ENCODE measurements at places on chromosomes 2 and 18.

- no peak for DNase-seq
Measured at GRCh38 chr18:36297417-36298125, at the start of gene FHOD3. Gene FHOD3 (plus strand): TSS chr18:36297713. CDS start chr18:36297836, 123 bp downstream.

GRCh38 chr18:8218197-8218596 is 391.0 kb upstream of the RAB12 start:
- no peak for DNase-seq

- no peak for DNase-seq
Measured at GRCh38 chr2:54629914-54630857, 93.3 kb upstream of the EML6 start.

DNA sequence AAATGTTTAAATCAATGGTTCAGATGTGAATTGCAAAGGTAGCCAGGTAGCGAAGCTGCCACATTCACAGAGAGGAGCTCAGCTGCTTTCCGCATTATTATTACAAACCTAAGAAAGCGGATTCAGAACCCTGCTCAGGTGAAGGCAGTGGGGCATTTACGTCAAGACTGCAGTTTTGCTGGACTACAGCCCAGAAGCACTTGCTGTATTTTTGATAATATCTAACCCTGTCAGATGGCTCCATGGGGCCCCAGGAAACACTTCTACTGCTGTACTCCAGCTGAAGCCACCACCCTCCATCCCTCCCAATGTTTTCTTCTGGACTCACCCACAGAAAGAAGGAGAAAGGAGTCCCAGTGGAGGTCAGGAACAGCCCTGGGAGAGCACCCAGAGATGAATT is 96.9 kb downstream of the TPO start:
- DNase-seq: no peak

DNA sequence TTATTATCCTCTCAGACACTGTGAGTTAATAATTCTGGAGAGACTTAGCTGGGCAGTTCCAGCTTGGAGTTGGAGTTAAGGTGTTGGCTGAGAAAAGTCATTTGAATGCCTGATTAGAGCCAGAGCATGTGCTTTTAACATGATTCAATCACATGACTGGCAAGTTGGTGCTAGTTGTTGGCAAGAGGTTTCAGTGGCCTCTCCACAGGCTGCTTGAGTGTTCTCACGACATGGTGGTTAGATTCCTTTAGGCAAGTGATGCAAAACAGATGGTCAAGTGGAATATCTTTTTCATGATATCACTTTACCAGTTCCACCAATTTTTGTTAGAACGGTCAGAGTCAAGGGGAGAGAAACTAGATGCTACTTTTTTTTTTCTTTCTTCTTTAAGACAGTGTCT is 262.7 kb upstream of the FN1 start:
- no peak for DNase-seq

DNA sequence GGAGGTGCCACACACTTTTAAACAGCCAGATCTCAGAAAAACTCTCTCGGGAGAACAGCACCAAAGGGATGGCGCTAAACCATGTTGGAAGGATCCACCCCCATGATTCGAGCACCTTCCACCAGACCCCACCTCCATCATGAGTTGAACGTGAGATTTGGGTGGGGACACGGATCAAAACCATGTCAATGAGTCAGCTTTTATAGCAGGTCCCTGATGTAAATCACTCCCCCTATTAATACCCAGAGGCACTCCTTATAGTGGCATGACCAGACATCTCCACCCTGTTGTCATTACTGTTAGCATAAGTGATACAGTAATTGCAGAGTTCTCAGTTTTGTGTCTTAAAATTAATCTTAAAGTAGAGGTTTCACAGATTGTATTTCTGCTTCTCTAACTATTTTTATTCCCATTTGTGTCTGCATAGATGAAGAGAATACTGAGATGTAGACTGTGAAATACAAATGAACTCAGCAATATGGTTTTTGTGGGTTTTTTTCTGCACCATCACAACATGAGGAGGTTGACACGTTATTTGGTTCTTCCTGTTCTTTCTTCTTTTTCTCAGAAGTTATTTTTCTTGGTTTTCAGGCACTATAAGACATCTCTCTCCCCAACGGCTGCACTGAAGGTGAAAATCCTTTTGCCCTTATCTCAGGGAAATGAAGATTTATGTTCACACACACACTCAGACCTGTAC is 218.2 kb downstream of the ARL4C start:
- DNase-seq: no peak

- no peak for DNase-seq
Measured at GRCh38 chr18:21448299-21448698, 152.2 kb downstream of the ESCO1 start.

All from GF-D8 (cell line).